Stimulated activated CD8-positive, alpha-beta memory T cell treated with anti-CD3 and anti-CD28 coated beads, Interleukin-12 subunit alpha, Interleukin-12 subunit beta, amount 100 ng/mL, for 4 hours (primary cell): ENCODE measurements at places on chromosomes 1 and 21.

DNA sequence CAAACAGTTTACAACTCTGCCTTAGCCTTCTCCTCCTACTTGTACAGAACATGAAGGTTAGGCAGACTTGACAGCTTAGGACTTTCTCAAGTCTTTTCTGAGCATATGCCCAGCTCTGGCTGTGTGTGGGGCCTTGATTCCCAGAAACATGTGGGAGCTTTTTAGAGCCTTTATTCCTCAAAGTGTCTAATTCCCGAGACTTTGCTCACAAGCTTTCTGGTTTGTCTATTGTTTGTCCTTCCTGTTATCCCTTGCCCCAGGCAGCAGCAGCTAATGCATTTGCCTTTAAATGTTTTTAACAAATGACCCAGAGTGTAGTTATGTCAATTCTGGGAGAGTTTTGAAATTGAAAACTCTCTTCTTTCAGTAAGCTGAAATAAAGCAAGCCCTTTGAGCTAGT lies 29.2 kb downstream of the ST7L start:
- DNase-seq: no peak

- no peak for DNase-seq
These were observed 4.3 kb downstream of the MGST3 start for GRCh38 chr1:165635329-165635728.

DNA sequence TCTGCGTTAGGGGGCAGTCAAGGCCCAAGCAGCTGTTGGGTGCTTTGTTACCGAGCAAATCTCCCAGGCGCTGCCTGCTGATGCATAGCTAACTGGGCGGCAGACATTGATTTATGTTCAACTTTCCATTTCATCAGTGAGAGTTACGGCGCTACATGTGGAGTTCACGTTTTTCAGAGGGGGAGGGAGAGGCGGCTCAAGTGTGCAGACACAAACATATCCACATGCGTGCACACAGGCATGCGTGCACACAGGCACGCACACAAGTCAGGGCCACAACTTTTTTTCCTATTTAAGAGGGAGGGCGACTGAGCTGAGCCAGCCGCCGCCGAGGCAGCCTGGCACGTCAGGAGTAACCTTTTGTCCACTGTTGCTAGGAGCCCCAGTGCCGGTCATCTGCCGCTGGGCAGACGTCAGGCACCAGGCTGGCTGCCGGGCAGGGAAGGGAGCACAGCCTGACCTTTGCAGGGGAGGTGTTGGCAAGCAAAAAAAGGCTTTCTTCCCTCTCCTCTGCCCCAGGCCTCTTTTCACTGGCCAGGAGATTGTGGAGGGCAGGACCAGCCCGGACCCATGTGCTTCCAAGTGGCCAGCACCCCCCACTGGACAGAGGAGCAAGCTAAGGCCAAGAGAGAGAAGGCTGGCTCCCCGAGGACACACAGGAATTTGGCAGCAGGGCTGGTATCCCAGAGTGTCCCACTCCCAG lies 73.3 kb downstream of the MRPL37 start:
- no peak for DNase-seq

GRCh38 chr21:14955936-14956520 lies 108.8 kb downstream of the NRIP1 start:
- no peak for DNase-seq

- no peak for DNase-seq
These were observed 397.1 kb upstream of the VAMP3 start for GRCh38 chr1:7373876-7374562.

DNA sequence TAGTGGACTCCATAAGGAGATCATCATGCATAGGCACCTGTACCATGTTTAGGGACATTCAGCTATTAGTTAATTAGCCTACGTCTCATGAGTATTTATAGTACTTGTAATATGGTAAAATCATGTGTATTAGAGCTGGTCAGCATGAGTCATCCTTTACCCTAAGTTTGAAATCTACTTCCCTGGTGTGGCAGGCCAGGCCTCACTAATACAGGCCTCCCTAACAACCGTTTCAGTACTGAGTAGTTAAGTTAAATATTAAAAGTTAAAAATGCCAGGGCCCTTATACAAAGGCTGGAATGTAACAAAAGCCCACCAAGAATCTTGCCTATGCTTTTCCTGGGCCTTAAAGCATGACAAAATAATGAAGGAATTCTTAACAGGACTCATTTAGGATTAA lies 356.3 kb upstream of the DPYD start:
- no peak for DNase-seq

- no peak for DNase-seq
These were observed 36.6 kb downstream of the UBE2T start for GRCh38 chr1:202305168-202305567.

- DNase-seq: no peak
These were observed 13.3 kb upstream of the CAPN8 start for GRCh38 chr1:223678841-223679240.

- no peak for DNase-seq
These were observed 233.6 kb downstream of the RRAGC start for GRCh38 chr1:38625939-38626338.

GRCh38 chr1:39683591-39684312 lies 7.5 kb downstream of the HPCAL4 start:
- no peak for DNase-seq

DNA sequence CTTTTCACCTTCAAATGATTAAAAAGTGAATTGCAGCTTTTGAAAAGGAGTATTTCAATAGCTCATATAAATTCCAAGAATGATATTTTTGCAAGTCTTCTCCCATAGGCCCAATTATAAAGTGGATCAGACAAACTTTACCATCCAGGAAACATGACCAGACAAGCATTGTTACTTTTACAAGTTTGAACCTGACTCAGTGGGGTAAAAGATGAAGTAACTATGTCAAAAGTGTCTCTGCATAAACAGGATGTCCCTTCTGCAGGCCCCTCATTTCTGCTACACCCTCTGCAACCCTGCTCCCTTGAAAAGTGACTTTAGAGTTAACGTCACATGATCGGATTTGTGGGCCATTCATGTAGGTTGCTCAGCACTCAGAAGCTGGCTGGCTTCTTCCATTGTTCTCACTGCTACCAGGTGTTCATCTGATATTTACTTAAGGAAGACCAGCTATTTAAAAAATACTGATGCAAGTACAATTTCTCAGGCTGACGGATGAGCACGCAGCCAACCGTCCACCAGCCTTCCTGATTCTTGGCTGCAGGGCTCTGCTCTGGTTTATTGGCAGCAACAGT lies 32.3 kb downstream of the URB1 start:
- DNase-seq: no peak

DNA sequence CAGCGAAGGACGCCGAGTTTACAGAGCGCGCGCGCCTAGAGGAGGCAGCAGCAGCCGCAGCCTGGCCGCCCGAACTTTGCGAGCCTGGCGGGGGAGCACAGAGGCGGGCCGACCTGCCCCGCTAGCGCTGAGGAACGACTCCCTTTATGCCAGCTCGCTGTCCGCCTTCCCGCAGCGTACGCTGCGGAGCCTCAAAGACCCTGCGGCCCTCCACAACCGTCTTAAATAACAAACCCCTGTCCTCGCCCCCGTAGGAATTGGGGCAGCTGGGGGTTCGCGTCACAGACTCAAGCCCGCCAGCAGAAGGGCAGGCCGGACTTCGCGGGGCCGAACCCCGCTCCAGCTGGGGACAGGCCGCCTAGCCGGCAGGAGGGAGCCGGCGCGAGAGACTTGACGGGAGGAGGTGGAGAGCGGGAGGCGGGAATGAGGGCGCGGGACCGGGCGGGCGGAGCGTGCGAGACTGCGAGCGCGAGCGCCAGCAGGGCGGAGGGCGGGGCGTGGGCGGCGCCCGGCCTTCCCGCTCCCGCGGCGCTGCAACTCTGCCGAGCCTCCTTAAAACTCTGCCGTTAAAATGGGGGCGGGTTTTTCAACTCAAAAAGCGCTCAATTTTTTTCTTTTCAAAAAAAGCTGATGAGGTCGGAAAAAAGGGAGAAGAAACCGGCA lies 1.8 kb upstream of the CDKN2C start:
- DNase-seq: peak; percentile 71

- no peak for DNase-seq
These were observed 28.8 kb upstream of the TSPAN2 start for GRCh38 chr1:115118086-115118485.

DNA sequence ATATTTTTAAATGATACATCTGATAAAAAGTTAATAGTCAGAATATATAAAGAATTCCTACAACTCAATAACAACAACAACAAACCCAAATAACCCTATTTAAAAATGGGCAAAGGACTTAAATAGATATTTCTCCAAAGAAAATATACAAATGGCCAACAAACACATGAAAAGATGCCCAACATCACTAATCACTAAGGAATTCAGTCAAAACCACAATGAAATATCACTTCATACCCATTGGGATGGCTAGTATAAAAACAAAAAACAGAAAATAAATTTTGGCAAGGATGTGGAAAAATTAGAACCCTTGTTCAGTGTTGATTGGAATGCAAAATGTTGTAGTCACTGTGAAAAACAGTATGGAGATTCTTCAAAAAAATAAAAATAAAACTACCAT lies 184.8 kb upstream of the RAB4A start:
- no peak for DNase-seq

DNA sequence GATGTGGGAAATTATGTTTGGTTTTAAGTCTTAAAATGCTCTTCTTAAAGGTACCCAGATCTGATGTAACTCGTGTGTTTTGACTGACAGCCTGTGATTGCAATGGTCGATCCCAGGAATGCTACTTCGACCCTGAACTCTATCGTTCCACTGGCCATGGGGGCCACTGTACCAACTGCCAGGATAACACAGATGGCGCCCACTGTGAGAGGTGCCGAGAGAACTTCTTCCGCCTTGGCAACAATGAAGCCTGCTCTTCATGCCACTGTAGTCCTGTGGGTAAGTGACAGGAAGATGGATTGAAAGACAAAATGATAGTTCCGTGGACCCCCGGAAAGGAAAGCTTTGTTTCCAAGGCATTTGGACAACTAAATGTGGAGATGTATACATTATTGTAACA lies 71.6 kb upstream of the LAMC2 start:
- no peak for DNase-seq

DNA sequence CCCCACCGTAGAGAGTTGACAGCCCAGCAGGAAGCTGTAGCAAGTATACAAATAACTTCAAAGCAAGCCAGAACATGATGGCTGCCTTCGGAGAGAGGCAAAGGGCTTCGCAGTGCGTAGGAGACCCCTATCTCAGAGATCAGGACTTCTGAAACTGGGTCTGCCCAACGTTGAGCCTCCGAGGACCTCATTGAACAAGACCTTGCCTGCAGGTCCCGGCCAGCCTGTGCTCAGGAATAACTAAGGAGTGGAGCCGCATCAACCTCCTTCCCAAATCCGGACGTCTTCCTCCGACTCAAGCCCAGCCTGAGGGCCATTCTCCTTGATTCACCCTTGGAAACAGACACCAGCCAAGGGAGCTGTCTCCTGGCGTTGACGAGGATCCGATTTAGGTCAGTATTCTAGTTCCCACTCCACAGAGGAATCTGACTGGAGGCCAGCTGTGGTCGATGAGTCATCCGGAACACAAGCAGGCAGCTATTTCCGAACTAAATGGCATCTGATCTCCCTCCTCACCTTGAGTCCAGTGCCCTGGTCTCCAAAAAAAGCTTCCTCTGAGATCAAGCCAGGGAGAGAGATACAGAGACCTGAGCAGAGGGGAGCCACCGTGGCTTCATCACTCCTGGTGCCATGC lies 166.5 kb upstream of the COA6 start:
- DNase-seq: no peak

DNA sequence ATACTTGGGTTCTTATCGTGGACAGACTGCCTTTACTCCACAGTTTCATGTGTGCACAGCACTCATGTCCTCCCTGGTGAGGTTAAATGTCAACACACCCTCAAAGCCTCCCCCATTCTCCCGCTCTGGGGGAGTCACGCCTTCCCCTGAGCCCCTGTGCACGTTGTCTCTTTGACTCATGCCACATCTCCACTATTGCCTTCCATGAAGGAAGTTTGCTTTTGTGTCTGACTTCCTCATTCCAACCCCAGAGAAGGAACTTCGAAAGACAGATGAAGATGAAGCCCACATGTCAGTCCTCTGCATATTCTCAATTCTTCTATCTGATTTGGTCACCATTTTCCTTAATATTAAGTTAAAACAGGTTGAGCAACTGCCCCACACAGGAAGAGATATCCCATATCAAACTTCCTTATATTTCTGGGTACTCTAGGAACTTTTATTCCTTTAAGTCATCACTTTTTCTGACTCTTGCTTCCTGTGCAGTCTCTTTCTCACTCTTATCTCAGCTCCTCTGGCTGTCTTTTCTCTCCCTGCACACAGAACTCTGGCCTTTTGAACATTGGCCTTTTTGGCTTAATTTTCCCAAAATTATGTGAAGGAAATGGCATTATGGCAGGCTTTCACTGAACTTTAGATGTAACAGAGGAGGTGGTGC lies 41.5 kb downstream of the C4BPA start:
- DNase-seq: no peak

DNA sequence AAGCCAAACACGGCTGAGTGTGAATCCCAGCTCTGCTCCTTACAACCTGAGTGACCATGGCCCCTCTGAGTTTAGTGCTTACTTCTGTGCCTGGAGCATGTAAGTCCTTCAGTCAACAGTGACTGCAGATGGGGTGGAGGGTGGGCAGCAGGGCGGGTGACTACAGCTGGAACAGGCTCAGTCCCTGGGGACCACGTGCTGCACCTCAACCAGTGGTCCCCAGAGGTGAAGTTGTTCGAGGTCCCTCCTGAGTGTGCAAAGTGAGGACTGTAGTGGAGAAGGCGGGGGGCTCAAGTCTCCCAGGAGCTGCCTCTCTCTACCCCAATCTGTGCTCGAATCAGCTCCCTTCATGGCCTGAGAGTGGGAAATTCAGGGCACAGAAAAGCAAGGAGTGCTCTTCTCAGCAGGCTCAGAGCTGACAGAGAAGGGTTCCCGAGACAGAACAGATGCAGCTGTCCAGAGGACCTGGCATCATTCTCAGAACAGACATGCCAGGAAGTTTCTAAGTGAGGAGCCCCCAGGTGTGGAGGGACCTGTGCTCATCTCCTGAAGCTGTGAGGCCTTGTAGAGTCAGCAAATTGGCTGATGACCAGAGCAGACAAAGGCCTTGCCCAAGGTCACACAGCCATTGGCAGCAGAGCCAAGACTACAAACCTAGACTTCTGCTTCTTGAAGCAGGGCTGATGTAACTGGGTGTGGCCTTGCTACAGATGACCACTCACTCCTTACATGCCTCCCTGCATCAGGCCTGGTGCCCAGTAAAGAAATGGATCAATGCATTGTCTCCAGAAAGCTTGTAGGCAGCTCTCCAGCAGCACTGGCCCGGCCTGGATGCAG lies 61.7 kb upstream of the EDN2 start:
- no peak for DNase-seq

- no peak for DNase-seq
These were observed 47.6 kb upstream of the ABCG1 start for GRCh38 chr21:42171091-42172053.

DNA sequence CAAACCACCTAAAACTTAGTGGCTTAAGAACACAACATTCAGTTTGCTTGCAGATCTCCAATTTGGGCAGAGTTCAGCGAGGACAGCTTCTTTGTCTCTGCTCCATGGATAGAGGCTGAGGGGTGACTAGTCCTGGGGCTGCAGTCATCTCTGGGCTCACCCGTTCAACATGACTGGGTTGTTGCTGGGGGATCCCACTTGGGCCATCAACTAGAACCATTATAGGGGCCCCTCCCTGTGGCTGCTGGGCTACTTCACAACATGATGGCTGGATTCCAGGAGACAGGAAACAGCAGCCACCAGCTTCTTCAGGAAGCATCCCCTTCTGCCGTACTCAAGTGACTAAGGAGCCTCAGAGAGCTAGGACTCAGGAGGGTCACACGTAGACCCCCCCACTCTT lies 140.9 kb downstream of the RHOU start:
- no peak for DNase-seq

GRCh38 chr1:11515368-11516300 lies 36.7 kb downstream of the DISP3 start:
- DNase-seq: no peak

GRCh38 chr1:155485945-155486344 lies 76.7 kb downstream of the ASH1L start:
- no peak for DNase-seq
